BJ (cell line): ENCODE measurements at places on chromosomes 5 and 9. TPM values are rescaled to one million over a fixed set of nuclear protein-coding genes. Genes with fewer than 3 reads are reported as not detected.
A peak's percentile ranks its signal among the peaks of the same experiment; 100 is the strongest.

DNA sequence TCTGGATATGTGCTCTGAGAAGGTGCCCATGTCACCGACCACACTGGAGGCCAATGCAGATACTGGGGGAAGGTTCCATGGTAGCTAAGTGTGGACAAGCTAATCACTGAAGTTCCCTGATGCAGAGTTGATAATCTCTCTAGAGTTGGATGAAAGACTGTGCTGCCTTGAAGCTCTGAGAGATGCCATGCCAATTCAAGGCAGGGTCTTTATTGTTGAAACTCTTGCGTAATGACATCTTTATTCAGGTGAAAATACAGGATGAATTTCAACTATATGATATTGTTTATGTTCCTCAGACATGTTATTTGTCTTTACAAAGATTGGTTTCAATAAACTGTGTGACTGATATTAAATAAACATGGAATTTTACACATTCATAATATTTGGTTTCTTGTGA, 167.6 kb upstream of the TMEM161B start:
- no peak for DNase-seq

DNA sequence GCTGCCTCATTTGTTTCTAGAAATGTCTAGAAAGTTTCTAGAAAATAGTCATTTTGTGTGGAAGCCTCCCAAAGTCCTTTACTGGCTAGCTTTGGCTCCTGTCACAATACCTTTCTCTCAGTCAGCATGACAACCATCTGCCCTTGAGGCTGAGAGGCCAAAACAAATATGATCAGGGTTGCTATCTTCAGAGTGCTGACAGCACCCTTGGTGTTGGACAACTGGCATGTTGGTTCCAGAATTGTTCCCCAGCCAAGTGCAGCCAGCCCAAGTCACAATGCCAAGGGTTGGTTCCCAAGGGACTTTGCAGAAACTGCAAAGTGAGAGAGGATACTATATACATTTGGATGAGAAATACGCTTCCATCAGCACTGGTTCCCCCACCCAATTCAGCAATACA, 140.9 kb upstream of the GAS1 start:
- no peak for DNase-seq

ANKRD34B gene
- not detected in 2 replicates for polyA plus RNA-seq

GRCh38 chr5:31711935-31712592, 73.1 kb downstream of the PDZD2 start:
- DNase-seq = no peak

DNA sequence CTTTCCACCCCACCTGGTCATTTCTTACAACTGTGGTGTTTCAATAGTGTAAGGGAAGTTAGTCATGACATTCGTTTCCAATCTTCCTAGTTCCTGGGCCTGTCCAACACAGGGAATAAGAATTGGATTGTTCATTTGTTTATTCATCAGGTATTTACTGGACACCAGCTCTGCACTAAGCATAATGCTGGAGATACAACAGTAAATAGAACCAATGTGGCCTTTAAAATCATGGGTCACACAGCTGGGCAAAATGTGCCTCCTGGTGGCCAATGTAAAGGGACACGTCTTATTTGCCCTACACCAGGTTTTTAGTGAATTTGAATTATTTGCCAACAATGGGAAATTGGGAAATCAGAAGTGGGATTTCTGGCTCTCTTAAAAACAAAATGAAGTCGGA, 10.4 kb downstream of the ABLIM3 start:
- DNase-seq = no peak

DNA sequence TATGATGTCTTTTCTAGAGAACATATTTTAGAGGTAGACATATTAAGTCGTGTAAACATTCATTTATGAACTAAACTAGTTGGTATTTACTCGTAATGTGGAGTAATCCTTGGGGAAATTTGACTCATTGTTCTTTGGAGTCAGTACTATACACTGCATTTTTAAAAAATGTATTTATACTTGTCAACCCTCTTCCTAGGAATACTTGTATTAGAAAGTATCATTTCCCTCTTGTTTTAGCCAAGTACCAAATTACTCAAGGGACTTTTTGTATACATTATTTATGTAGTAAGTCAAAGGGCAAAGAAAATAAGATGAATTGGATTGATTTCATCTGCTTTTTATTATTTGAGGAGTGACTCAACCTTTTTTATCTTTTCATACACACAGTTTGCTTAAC, 248.1 kb upstream of the IZUMO3 start:
- no peak for DNase-seq

DNA sequence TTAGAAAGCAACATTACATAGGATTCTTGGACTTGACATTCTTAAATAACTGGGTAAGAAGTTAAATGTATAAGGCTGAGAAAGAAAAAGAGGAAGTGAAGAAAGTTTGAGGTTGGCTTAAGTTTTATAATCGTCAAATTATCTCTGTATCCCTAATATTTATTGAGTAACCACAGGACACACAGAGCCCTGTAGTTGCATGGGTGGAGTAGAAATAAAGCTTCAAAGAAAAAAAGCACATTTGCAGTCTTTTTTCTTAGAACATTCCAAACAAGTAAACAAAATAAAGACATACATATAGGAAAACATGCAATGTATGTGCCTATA, 137.0 kb downstream of the CCDC192 start:
- no peak for DNase-seq

SPATA9 gene
- polyA plus RNA-seq = 0.53 and 1.0 TPM in 2 replicates

DNA sequence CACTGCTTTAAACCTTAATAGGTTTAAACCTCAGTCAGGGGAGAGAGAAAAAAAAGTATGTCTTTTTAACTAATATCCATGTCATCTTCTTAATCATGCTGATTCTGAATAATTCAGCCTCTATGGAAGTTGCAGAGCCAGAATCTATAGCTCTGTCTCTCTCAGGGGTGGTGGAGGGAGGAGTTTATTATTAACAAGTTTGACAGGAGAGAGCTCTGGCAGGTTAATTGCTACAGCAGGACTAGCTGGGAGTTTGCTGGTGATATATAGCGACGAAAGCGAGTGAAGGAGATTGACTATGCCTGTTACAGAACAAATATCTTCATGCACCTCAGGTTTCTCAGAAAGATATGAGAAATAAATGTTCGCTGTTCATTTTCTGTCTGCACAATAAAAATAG, 586.4 kb downstream of the TLE4 start:
- DNase-seq = no peak

- DNase-seq = peak; percentile 19
These were observed 183.7 kb downstream of the PDE4D start for GRCh38 chr5:59709846-59710245.

DNA sequence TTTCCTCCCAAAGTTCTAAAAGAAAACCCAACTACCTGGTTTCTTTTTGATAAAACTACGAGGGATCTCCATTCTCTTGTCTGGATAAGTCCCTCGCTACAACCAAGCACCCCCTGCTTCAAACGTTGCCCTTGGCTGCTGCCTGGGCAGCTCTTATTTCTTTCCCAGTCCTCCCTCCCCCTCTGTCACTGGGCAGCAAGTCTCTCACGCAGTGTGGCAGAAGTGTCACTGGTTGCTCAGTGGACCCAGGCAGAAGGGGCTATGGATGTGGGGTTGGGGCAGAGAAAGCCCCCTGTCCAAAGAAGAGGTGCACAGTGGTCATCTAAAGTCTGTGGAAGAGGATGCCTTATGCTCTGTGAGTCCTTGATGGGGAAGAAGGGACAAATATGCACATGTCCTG, 7.2 kb upstream of the SMIM32 start:
- DNase-seq = no peak

- DNase-seq = no peak
These were observed 300.9 kb downstream of the NTRK2 start for GRCh38 chr9:84970432-84970831.

DNA sequence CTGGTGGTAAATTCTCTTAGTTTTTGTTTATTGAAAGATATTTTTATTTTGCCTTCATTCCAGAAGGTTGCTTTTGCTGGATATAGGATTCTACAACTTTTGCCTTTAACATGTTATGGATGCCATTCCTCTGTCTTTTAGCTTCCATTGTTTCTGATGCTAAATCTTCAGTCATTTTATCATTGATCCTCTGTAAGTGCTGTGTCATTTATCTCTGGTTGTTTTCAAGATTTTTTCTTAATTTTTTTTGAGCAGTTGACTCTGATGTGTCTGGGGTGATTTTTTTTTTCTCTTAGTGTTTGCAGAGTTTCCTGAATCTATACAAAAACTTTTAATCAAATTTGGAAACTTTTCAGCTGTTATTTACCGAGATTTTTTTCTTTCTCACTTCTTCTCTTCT, 6.4 kb downstream of the CARD6 start:
- DNase-seq = no peak

- DNase-seq = no peak
These were observed 106.0 kb upstream of the NMUR2 start for GRCh38 chr5:152511120-152511519.

- DNase-seq = no peak
These were observed 63.5 kb upstream of the BARX1 start for GRCh38 chr9:94018628-94019027.

DNA sequence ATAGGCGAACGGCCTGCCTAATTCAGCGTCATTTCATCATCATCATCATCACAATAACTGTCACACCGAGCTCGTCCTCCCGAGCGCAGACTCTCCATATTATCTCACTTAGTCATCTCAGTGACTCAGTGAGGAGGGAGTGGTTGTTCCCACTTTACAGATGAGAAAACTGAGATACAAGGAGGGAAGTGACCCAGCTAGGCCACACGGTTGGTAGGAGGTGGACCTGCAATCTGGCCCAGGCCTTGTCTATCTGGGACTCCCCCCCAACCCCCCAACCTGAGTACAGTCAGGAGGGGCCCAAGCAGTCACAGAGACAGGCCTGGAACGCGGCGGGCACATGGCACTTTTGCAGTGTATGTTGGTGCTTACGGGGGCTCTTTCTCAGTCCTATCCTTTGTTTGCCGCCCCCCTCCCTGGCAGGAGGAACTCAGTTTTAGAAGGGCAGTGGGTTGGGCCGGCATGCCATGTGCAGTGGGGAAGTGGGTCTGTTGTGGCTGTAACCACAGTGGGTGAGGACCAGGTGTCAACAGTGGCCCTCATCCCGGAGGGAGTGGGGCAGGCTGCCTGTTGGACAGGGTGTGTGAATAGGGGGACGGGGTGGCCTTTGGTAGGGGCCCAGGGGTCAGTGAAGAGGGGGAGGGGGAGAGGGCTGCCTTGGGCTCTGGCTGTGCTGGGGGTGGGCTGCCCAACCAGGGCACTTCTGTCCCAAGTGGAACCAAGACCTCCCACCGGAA, 1.7 kb upstream of the RXRA start:
- DNase-seq = no peak

GRCh38 chr9:109098171-109098959, 21.4 kb downstream of the TMEM245 start:
- DNase-seq = peak; percentile 55

GRCh38 chr5:80492741-80493140, 4.8 kb downstream of the FAM151B start:
- DNase-seq = no peak

GRCh38 chr5:10566543-10567068, 2.7 kb downstream of the ANKRD33B start:
- no peak for DNase-seq

GRCh38 chr9:94655739-94656138, 16.4 kb upstream of the FBP1 start:
- no peak for DNase-seq

GRCh38 chr5:138523406-138523805, 19.6 kb downstream of the ETF1 start:
- no peak for DNase-seq

DNA sequence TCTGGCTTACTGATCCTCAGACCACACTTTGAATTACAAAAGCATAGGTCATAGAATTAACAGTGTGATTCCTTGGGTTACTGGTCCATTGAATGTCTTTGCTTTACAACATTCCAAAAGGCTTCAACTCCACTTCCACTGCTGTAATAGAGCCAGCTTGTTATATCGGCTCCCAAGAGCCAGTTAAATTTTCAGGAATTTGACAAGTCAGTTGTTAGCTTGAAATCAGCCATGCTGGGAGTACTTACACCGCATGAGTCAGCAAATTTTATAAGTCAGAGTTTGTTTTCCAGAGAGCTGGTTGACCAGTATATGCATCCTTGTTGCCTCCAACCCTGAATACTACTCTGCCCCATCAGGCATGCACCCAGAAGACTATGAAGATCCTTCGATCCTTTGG, 73.1 kb downstream of the FOXB2 start:
- no peak for DNase-seq

DNA sequence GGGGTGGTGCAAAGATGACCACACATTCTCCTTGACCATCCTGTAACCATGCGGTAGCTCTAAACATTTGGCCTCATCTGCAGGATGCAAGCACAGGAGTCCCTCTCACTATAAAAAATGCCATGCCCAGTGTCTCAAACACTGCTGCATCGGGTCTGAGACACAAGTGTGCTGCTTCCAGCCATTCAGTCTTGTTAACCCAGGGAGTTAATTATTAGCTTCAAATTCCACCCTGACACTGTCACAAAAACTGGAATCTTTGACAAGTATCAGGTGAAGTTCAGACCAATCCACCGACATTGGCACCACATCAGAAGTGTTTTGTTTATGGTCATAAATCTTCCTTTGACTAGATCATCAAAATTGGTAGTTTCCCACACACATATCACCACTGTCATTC, 119.1 kb upstream of the RASEF start:
- DNase-seq = no peak

GRCh38 chr9:18568973-18569372, 95.0 kb downstream of the ADAMTSL1 start:
- no peak for DNase-seq

- no peak for DNase-seq
These were observed 242.8 kb downstream of the RASEF start for GRCh38 chr9:82820186-82820585.

TMEM215 gene
- polyA plus RNA-seq = not detected in 2 replicates
